ENCODE measurements at places on chromosomes 2 and 18.

- no peak overlapping the region for H3K4me3 ChIP-seq
- no peaks in the 10 kb centered on the region for H3K4me1 ChIP-seq
- no peak overlapping the region for H3K27ac ChIP-seq
- H3K36me3 ChIP-seq, result no peaks in the 10 kb centered on the region
- H3K27me3 ChIP-seq, result no peaks in the 10 kb centered on the region
Measured at GRCh38 chr2:40251137-40251536, 200.8 kb downstream of the SLC8A1 start.

DNA sequence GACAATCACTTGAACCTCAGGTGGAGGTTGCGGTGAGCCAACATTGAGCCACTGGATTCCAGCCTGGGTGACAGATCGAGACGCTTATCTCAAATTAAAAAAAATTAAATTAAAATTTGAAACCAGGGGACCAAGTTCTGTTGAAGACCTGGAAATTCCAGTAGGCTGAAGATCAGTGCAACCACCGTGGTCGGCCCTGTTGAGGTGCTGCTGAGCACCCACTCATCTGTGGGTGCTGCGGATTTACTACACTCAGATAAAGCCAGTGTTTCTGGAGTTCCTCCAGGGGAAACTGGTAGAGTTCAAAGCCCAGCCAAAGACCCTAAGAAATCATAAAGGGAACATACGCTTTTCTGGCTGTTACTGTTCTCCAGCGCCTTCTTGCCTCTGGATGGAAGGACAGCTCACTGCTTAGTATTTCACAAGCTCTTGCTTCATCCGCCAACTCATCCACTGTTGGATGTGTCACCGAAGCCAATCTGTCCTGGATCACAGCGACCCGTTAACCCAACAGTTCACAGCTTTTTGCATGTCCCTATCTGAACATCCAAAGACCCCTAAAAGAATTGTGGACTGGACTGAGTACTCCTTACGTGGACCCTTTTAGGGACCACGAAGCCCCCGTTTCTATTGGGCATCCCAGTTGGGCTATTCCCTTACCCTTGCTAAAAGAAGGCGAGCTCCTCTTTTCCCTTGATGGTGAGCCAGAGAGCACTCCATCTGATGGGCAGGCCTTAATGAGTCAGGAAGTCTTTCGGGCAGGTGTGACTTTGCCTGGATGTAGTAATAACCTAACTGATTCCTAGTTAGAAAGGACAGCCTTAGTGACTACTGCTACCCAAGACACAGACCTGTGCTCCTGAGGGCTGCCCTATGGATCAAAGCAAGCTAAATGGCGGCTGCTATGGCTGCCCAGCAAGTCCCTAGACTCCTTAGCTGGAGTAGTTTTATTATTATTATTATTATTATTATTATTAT is 6.0 kb upstream of the ALPP start:
- DNase-seq, result no peak
- no peaks in the 10 kb centered on the region for H3K4me1 ChIP-seq
- no peaks in the 10 kb centered on the region for H3K27me3 ChIP-seq
- H3K27ac ChIP-seq, result no peak overlapping the region

DNA sequence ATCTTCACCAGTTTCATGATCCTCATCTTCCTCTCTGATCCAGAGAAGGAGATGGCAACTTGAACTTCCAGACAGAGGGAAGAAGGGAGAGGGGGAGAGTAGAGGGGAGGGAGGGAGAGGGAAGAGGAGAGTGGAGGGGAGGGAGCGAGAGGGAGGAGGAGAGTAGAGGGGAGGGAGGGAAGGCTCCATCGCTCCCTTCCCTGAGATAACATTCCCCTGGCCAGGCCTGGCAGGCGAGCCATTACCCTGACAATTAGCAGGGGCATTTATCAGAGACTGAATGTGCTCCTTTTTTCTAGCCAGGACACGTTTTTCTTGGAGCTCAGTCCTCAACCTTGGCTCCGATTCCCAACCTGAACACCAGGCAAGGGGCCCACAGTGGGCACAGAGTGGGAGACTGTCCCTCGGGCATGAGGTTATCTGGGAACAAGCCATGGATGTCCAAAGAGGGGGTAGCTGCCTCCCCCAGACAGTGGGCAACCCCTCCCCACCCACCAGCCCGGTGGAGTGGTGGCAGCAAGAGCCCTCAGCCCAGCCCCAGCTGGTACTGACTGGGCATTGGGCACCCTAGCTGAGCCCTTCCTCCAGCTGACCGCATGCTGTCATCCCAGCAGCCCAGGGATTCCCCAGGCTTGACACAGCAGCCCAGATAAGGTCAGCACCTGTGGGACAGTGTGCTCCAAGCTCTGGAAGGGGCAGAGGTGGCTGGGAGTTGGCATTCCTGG is 81.8 kb downstream of the TNS1 start:
- no peaks in the 10 kb centered on the region for H3K4me1 ChIP-seq
- no peak overlapping the region for H3K27ac ChIP-seq
- H3K4me3 ChIP-seq, result no peak overlapping the region

DNA sequence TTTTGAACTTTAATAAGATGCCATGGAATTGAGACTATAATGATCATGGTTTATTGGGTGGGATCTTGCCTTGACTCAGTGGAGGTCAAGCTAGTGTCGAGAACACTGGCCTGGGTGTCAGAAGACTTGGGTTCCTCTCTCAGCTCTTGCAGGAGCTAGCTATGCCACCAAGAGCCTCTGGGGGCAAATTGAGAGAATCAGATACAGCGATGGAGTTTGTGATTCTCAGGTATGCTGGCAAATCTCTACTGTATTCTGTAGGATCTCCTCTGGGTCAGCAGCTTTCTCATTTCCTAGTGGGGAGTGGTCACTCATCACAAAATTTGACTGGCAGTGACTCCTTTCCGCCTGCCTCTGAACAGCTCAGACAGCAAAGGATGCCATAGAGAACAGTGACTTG is 477.0 kb downstream of the RNF144A start:
- H3K27ac ChIP-seq, result no peak overlapping the region
- H3K27me3 ChIP-seq, result peaks cover 6% of the 10 kb centered on the region
- DNase-seq, result no peak
- H3K4me1 ChIP-seq, result no peaks in the 10 kb centered on the region

DNA sequence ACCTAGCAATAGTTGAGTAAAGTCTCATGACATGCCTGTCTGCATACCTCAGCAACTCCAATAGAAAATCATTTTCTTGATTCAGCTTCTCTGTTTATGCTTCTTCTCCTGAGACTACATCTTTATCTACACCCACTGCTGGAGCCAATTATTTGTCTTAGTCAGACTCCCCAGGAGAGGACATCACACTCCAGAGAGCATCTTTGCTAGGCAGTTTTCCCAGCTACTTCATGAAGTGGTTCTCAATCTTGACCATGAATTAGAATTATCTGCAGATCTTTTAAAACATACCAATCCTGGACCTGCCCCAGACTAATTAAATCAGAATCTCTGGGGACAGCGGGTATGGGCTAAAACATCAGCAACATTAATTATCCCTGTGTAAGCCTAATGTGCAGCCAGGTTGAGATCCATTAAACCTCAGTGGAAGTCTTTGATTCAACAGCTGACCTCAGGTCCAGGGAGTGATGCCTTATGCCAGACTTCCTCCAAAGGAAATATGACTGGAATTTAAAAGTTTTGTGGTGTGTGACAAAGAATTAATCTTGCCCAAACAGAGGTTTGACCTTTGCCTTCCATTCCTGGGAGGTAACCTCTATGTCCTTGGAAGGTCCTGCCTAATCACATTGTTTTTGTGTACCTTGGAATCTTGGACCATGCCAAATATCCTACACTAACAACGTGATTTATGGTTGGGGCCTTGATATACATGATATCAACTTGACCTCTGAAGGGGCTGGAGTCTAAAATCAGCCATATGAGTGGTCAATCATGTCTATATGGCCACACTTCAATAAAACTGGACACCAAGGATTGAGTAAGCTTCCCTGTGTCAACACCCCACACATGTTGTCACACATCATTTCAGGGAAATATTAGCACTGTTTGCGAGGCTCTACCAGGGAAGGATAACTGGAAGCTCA is 99.3 kb upstream of the DNAJC10 start:
- H3K4me3 ChIP-seq, result no peak overlapping the region
- no peak overlapping the region for H3K27ac ChIP-seq

DNA sequence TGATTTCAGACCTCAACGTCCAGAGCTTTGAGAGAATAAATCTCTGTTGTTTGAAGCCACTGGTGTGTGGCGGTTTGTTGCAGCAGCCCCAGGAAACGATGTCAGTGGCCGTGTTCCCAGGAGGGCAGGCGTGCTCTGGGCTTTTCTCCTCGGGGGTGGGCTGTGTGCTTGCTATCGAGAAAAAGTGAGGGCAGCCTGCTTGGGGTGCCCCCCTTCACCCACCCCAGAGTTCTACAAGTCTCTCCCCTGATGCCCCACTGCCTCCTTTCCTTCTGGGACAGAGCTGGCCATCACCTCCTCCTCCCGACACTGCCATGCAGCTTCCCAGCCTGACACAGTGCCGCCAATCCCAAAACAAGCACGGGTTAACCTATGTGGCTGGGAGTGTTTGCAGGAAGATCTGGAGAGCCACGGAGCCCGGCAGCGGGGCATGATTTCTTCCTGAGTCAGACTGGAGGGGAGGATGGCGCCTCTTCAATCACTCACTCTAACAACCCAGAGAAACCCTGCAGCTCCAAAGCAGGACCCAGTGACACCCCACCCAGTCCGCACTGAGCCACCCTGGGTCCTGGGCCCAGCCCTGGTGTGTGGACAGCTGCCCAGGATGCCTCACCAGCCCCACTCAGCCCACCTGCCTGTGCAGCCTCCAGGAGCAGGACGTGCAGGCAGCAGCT is 213.7 kb upstream of the RAB6C start:
- H3K27ac ChIP-seq, result no peak overlapping the region
- DNase-seq, result peak; percentile 3
- no peaks in the 10 kb centered on the region for H3K36me3 ChIP-seq
- H3K4me3 ChIP-seq, result no peak overlapping the region
- no peaks in the 10 kb centered on the region for H3K27me3 ChIP-seq
- no peaks in the 10 kb centered on the region for H3K4me1 ChIP-seq

DNA sequence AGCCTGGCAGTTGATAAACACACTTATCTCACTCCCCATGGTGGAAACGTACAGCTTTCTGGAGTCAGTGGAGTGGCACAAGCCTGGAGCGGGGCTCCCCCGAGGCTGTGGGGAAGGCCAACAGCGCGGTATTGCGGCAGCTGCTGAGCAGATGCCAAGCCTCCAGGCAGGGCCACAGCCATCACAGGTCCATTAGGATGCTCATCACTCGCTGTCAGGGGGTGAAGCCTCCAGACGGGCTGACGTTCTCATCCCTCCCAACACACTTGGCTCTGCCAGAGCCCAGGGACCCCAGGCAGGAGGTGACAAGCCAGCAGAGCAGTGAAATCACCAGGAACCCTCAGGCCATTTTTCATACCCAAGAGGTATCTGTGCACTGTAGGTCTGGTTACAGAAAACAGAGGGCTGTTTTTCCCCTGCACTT is 529.2 kb upstream of the KLHL29 start:
- no peak for DNase-seq
- H3K27me3 ChIP-seq, result no peaks in the 10 kb centered on the region
- no peak overlapping the region for H3K4me3 ChIP-seq
- no peak overlapping the region for H3K27ac ChIP-seq

DNA sequence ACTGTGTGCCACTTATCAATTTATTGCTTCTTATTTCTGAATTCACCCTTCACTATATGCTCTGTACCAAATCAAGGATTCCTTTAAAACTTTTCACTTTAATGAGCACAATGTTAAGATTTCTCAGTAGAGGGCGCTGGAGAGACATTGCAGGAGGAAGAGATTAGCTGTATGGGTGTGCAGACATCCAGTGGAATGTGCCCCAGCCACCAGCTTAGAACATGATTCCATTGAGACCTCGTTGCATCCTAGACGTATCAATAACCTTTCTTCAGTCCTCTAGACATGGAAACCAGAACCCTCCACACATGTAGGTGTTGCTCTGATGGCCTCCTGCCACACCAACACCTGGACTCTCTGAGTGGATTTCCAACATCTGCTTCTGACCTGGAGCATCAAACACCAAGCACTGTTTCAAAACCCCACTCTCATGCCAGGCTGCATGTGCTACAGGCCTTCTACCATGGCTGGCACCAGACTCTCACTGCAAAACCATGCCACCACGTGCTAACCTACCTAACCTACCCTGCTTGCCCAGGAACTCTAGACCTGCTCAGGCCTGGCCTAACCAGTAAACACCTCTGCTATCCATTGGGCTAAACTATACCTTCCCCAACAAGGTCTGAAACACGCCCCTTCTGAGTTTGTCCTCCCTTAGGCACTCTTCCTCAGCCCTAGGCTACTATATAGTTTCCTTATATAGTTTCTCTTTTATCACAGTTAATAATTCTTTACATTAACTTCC is 633.2 kb upstream of the PKDCC start:
- H3K27ac ChIP-seq, result no peak overlapping the region
- no peak overlapping the region for H3K4me3 ChIP-seq
- no peaks in the 10 kb centered on the region for H3K27me3 ChIP-seq
- DNase-seq, result no peak
- H3K4me1 ChIP-seq, result no peaks in the 10 kb centered on the region
- H3K36me3 ChIP-seq, result no peaks in the 10 kb centered on the region

DNA sequence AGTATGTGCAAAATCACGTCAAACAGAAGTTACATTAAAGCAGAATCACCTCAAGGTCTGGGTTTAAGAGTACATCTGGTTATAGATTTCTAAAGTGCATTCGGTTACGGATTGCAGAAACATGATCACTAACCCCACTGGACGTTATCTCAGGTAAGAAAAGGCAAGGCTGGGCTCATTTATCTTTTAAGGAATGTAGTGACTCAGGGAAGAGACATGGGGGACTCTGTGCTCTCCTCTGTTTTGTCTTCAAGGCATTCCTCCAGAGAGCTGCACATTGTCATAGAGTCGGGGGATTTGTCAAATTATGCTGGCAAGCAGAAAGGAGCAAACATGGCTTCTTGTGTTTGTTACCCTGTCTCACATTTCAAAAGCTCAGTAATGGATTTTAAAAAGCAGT is 14.3 kb downstream of the WDSUB1 start:
- H3K4me1 ChIP-seq, result peaks cover 3% of the 10 kb centered on the region
- peaks cover 20% of the 10 kb centered on the region for H3K36me3 ChIP-seq
- no peak overlapping the region for H3K27ac ChIP-seq

DNA sequence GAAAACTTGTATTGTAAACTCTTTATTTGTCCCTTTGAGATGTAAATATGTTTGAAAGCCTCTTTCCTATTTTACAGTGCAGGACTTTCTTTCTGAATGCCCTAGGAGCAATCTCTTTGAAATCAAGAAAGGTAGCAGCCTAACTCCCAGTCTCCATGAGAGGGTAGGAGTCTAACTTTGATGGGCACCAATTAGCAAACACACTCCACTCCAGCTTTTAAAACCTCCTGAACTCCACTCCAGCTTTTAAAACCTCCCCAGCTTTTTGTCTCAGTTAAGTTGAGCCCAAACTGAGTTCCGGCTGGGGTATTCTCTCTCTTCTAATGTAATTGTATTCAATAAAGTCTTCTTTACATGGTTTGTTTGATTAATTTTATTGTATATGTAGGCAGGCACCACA is 493.7 kb upstream of the CDH7 start:
- H3K4me3 ChIP-seq, result no peak overlapping the region
- no peak overlapping the region for H3K27ac ChIP-seq
- DNase-seq, result no peak
- no peaks in the 10 kb centered on the region for H3K4me1 ChIP-seq

- H3K27me3 ChIP-seq, result no peaks in the 10 kb centered on the region
- peak overlapping the region; percentile 0 for H3K4me3 ChIP-seq
- peaks cover 43% of the 10 kb centered on the region for H3K36me3 ChIP-seq
- DNase-seq, result peak; percentile 65
Measured at GRCh38 chr18:63363951-63364350, 3.1 kb downstream of the KDSR start.

- peaks cover 73% of the 10 kb centered on the region for H3K36me3 ChIP-seq
- DNase-seq, result no peak
- peak overlapping the region; percentile 52 for H3K27ac ChIP-seq
- H3K4me1 ChIP-seq, result peaks cover 29% of the 10 kb centered on the region
Measured at GRCh38 chr18:12819322-12819721, 64.7 kb downstream of the PTPN2 start.

GRCh38 chr18:305003-305501 is 37.2 kb upstream of the THOC1 start:
- H3K4me1 ChIP-seq, result no peaks in the 10 kb centered on the region
- peaks cover 8% of the 10 kb centered on the region for H3K27me3 ChIP-seq
- no peak overlapping the region for H3K4me3 ChIP-seq

All from activated CD4-positive, alpha-beta memory T cell treated with anti-CD3 and anti-CD28 coated beads, Interleukin-2, amount 10 ng/mL, durations not matched to agents 7 days and 5 days (primary cell).